ENCODE measurements at places on chromosomes 7 and 10.
A peak's percentile ranks its signal among the peaks of the same experiment; 100 is the strongest.

- no peak for DNase-seq
Observed at GRCh38 chr10:70651661-70652060, 20.6 kb upstream of the ADAMTS14 start.

DNA sequence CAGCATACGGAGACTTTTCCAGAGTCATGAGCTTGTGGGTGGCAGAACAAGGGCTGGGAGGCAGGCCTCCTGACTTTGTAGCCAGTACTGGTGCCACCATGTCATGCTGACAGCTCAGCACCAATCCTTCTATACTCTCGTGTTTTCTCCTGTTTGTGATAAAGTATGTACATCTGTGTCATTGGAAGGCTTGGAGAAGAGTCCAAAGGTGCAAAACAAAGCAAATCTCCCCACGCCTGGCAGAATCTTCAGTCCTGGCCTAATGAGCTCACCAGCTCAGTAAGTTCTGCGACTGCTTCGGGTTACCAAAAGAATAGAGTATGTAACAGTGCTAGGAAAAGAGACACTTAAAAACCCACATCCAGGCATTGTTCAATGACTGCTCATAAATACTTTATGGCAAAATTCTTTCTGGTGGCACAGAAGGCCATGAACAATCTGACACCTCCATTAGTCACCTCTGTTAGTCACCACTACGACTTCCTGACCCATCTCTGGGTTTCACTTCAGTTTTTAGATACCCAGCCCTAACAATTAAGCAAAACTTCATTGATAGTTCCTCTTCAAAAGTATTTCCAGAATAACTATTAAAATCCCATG, 24.5 kb downstream of the STEAP1 start:
- DNase-seq: peak; percentile 78

GRCh38 chr7:40800771-40801170, 666.0 kb downstream of the SUGCT start:
- no peak for DNase-seq

- DNase-seq: no peak
Observed at GRCh38 chr10:30420266-30420665, 13.7 kb upstream of the MAP3K8 start.

DNA sequence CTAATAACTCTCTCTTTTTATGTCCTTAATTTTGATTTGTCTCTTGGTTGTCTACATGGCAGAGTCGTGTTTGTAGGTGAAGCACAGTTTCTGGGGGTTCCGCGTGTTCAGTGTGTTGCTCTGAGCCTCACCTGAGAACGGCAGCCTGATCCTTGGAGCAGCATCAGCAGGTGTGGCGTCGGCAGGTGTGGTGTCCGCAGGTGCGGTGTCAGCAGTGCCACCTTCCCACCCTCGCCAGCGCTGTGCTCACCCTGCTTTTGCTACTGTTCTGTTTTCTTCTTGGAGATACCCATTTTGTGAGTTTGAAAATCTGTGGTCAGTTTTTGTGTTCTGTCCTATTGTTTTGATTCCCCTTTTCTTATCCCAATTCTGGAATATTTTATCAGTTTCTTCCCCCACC, 406.6 kb downstream of the GLRX3 start:
- DNase-seq: no peak

DNA sequence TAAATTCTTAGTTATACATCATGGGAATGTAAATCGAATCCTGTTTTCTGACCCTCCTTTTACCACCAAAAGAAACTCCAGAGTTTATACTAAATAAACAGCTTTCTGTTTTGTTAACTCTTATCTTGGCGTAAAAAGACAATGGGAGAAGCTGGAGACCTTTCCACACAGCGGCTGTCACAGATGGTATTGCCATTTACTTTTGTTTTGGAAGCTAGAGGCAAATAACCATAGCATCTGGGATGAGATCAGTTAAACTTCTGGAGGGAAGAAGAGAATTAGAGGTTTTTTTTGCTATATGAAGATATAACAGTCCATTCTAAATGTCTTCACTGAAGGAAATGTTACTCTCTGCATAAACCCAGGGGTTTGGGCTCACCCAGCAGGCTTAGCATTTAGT, 258.9 kb downstream of the REEP3 start:
- no peak for DNase-seq

DNA sequence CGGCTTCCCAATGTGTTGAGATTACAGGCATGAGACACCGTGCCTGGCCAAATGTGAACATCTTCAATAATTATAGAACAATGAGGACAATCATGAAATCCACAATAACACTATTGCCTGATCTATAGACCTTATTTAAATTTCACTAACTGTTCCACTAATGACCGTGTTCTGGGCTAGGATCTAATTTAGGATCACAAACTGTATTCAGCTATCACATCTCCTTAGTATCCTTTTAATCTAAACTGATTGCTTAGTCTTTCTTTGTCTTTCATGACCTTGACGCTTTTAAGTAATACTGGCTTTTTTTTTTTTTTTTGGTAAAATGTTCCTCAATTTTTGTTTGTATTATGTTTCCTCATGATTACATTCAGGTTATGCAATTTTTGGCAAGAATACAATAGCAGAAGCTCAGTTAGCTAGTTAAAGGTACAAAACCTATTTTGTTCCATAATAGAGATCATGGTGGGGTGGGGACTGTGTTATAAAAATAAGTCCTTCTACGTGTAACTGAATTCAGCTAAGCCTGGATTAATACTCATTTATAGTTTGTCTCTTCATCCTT, 158.4 kb downstream of the AOAH start:
- DNase-seq: no peak

DNA sequence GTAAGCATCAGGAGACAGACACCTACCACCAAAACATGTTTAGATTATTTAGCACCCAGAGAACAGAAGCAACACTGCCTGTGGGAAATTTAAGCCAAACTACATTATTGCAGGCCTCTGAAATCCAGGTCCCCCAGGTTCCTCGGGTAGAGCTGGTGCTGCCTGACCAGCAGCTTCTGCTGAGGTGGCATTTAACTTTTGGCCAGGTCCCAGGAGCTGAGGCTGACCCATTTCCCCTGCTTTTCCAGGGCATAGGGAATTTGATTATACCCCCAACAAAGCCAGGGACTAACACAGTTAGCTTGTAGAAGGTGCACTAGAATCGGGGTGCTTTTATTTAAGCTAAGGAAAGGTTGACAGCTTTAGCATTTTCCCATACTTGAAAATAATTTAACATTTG, 4.7 kb downstream of the LRRC4 start:
- no peak for DNase-seq

- DNase-seq: peak; percentile 40
Observed at GRCh38 chr7:11625669-11626068, 206.3 kb downstream of the THSD7A start.

- DNase-seq: no peak
Observed at GRCh38 chr7:38658921-38659320, 27.7 kb upstream of the AMPH start.

DNA sequence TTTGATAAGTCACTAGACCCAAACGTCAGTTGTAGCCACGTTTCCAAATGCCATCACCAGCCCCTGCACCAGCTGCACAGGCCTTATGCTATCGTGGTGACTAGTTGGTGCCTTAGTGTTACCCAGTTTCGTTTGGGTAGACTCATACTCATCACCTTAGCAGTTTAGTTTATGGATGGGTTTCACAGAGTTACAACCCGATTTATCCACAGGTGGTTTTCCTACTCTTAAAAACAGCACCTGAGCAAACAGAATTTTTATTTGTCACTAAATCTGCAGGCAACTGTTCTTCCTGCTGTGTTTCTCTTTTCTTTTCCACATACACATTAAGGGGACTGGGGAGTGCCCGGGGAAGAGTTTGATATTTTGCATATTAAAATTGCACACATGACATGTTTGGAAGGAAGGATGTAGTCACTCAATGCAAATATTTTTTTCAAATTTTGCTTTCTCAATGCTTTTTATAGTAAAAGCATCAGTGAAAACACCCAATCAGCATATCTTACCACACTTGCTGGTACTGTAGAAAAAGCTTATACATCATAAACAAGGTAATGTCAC, 41.6 kb downstream of the PDSS1 start:
- DNase-seq: no peak

DNA sequence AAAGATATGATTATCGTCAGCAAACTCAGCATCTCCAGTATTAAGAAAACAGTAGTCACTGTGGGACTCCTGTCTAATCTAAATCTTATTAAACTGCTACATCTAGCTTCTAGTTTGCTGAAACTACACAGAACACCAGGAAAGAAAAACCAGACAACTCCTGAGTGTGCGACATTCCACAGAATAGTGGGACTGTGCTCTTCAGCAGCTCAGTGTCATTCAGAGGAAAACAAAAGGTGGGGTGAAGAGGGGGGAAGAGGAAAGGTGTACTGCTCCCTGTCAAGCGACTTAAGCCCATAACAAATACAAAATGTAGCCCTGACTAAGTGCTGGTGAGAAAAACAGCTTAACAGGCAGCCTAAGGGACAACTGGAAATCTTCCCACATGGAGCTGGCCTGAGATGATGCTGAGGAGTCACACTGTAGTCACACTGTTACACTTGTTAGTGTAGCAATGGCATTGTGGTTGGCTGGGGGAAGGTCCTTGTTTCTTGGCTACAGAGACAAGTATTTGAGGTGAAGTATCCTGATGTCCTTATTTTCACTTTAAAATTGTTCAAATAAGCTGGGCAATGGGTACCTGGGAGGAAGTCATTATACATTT, 135.5 kb downstream of the USP6NL start:
- DNase-seq: no peak

DNA sequence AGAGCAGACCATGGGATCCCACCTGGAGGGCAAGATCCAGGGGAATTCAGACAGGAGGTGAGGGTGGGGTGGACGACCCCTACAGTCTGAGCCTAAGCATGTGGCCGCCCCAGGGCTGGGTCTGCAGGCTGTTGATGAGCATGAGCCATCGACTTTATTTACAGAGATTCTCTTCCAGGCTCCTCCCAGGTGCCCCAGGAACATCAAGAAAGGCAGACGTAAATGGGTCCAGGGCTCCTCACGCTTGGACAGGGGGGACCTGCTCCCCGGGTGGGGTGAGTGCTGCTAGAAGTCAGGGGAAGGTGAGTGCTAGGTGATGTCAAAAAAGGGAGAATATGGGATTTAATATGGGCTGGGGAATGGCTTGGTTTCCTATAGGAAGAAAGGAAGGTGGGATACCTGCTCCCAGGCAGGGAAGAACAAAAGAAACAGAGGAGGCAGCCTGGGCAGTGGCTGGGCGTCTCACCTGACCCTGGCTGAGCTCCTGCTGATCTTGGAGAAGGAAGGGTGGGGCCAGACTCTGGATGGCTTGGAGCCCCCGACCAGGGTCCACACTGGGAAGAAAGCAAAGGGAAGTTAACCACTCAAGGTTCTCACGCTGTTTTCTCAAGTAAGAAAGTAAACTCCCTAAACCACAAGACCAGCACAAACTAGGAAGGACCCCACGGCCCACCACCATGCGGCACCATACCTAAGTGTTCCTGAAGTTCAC, 162.1 kb upstream of the SHH start:
- no peak for DNase-seq

DNA sequence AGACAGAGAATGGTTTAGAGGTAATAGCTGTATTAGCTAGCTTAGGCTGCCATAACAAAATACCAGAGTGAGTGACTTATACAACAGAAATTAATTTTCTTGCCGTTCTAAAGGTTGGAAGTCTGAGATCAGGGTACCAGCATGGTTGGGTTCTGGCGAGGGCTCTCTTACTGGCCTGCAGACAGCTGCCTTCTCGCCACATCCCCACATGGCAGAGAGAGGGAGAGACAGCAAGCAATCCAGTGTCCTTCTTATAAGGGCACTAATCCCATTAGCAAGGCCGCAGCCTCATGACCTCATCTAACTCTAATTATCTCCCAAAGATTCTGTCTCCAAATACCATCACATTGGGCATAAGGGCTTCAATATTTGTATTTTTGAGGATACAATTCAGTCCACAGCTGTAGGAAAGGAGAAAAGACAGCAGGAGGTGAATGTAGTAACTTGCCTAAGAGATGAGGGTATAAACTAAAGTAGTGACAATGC, 3.6 kb upstream of the STAM start:
- no peak for DNase-seq

DNA sequence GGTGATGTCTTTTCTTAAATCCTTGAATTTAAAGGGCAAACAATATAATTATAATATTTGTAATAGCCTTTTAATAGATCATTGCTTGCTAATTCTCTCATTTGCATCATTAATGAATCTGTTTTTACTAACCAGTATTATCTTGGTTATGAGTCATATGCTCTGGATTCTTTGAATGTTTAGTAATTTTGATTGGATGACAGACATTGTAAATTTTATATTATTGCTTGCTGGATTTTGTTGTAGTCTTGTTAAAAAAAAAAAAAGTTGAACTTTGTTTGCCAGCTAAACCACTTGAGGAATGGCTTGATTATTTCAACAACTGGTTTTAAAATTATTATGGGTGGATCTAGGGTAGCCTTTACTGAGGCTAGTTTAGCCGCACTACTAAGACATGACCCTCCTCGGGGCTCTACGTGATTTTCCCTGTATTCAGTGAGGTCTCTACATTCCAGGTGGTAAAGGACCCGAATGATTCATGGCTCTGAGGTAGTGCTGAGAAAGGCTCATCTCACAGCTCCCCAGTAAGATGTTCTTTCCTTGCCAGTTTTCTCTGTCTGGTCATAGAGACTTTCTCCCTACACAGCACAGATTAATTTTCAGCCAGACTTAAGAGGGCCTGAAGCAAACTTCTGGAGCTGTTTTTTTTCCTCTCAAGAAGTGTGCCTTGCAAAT, 8.5 kb downstream of the C10orf90 start:
- DNase-seq: peak; percentile 73
